A172 (cell line): ENCODE measurements at places on chromosomes 1 and 21. TPM values are rescaled to one million over a fixed set of nuclear protein-coding genes. Genes with fewer than 3 reads are reported as not detected.

GRCh38 chr1:14850563-14850962, 252.1 kb downstream of the KAZN start:
- peak; percentile 14 for DNase-seq

DNA sequence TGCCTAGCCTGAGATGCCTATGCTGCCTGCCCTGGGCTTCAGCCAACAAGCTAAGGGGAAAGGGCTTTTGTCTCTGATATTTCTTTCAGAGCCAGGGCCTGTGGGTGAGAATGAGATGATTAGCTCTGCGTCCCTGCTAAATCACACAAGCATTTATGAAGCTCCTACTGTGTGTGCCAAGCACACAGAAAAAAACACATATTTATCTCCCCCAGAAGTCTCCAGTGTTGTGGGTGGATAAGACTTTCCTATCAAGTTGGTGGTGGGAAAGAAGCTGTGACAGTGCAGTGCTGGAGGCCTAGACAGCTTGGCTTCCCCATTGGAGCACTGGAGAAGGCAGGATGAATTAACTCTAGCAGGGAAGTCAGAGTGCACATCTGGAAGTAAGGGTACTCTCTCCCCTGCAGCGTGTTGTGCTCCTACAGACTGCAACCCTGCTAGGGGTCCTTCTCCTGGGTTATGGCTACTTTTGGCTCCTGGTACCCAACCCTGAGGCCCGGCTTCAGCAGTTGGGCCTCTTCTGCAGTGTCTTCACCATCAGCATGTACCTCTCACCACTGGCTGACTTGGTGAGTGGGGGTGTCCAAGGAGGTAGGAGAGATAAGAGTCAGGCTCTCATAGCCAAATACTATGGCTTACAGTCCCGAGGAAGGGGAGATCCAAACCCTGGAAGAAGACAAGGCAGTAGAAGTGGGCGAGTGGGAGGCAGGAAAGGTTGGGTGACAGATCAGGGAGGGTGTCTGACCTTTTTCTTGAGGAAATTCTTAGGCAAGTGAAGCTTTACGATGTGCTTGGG, 1.7 kb downstream of the SLC50A1 start:
- no peak for DNase-seq

GRCh38 chr1:89203166-89203565, 4.4 kb upstream of the GBP4 start:
- DNase-seq: peak; percentile 4

GJC2 gene
- total RNA-seq: 6.6 and 16.8 TPM in 2 replicates

GRCh38 chr1:92599184-92599583, 112.5 kb upstream of the GFI1 start:
- no peak for DNase-seq

GRCh38 chr1:12109901-12110300, 46.8 kb downstream of the TNFRSF8 start:
- no peak for DNase-seq

DNA sequence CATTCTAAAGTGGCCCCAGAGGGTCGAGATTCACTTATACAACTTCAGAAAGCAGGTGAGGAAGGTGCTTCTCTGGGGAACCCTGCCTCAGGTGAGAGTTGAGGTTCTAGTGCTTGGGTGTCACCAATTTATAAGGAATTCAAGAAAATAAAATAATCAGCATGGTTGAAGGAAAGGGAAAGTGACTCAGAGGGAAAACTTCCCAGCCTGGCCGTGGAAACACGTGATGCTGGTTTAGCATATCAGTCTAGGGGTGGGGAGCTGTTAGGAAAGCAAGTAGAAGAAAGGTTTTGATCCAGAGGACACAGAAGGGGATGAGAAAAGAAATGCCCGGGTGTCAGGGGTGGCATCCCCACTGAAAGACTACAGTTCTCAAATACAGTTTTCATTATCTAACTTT, 37.7 kb upstream of the TMEM125 start:
- DNase-seq: peak; percentile 79

MEGF6 gene
- total RNA-seq: 21.7 and 22.4 TPM in 2 replicates

- no peak for DNase-seq
These were observed 54.4 kb upstream of the ADARB1 start for GRCh38 chr21:45019887-45020537.

DNA sequence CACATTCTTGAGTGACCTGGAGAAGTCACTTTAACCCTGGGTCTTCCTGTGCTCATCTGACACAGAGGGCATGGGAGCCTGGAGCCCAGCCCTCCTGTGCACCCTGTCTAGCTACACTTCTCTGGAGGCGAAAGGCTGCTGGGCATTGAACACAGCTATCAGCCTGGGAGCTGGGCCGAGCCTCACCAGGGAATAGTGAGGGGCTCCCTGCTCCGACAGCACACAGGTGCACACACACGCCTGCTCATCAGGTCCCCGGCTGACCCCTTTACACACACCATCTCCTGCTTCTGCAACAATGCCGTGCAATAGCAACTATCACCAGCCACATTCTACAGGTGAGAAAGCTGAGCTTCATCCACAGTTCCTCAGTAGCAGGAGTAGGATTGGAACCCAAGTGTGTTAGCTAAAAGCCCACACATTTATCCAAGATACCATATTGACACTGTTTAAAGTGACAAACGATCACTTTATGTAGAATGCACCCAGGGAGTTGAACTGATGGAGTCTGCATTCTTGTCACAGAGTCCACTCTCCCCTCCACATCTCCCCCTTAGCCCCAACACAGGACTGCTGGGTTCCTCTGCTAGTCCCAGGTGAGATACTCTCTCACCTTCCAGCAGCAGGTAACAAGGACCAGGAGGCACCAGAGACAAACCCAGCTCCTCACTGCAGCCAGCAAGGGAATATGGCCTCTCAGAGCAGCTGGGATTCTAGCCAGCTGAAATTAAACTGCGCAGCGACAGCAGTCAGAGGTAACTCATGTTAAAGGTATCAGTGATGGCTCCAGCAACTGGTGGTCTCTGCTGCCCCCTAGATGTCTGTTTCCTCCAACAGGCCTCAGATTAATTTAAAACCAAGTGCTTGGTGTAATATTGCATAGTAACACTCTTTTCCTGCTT, 18.3 kb upstream of the CAPN8 start:
- DNase-seq: peak; percentile 77

- no peak for DNase-seq
These were observed 113.1 kb upstream of the GRIK3 start for GRCh38 chr1:37147392-37147831.

SLC22A15 gene
- 1.3 and 4.3 TPM in 2 replicates for total RNA-seq

DNA sequence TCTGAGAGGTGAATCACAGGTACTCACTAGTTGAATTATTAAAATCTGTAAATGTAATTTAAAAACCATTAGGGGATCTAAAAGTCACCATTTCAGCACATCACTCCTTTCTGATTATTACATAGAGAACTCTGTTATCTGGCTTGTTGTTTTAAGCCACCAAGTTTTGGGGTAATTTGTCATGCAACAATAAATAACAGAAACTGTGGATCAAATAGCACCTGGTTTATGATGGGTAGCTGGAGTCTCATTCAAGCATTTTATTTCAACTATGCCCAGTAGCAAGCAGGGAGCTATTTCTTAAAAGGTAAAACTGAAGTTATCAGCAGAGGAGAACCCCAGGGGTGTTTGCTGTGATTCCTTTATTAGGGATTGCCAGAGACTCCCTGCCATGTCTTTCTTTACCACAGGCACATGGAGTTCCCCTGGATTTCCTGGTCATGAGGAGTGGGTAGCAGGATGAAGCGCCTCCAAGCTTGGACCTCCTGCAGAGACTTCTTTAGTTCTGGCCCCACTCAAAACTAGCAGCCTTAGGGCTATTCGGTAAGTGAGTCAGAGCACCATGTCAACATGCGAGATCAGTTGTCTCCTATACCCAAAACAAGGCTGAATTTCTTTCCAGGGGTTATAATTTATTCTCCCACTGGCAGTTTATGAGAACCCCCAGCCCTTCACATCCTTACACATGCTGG, 179.2 kb downstream of the GIPC2 start:
- DNase-seq: no peak

GRCh38 chr1:18256282-18257235, 149.0 kb downstream of the IGSF21 start:
- DNase-seq: peak; percentile 16

RGS4 gene
- 31.3 and 49.7 TPM in 2 replicates for total RNA-seq

DNA sequence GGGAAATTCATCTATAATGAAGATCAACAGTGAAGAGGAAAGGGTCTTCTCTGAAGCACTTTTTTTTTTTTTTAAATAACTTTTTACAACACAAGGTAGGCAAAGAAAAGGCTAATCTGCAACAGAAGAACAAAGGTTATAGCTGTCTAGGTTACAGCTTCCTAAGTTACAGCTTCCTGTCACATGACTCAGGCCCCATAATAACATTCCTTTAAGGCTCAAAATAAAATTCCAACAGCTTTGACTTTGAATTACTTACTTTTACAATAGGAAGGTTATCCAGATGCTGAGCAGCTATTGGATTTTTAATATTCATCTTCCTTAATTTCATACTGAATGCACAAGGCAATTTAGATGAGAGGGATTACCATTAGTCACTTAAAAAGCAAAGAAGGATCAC, 40.4 kb upstream of the TMEM61 start:
- DNase-seq: peak; percentile 46

GRCh38 chr1:197857477-197857876, 45.0 kb upstream of the C1orf53 start:
- DNase-seq: no peak

- peak; percentile 72 for DNase-seq
These were observed 51.2 kb upstream of the RGS7 start for GRCh38 chr1:241408170-241408569.

RHD gene
- total RNA-seq: not detected in 2 replicates

- peak; percentile 19 for DNase-seq
These were observed 56.2 kb upstream of the SLC16A1 start for GRCh38 chr1:113012149-113012548.

DNA sequence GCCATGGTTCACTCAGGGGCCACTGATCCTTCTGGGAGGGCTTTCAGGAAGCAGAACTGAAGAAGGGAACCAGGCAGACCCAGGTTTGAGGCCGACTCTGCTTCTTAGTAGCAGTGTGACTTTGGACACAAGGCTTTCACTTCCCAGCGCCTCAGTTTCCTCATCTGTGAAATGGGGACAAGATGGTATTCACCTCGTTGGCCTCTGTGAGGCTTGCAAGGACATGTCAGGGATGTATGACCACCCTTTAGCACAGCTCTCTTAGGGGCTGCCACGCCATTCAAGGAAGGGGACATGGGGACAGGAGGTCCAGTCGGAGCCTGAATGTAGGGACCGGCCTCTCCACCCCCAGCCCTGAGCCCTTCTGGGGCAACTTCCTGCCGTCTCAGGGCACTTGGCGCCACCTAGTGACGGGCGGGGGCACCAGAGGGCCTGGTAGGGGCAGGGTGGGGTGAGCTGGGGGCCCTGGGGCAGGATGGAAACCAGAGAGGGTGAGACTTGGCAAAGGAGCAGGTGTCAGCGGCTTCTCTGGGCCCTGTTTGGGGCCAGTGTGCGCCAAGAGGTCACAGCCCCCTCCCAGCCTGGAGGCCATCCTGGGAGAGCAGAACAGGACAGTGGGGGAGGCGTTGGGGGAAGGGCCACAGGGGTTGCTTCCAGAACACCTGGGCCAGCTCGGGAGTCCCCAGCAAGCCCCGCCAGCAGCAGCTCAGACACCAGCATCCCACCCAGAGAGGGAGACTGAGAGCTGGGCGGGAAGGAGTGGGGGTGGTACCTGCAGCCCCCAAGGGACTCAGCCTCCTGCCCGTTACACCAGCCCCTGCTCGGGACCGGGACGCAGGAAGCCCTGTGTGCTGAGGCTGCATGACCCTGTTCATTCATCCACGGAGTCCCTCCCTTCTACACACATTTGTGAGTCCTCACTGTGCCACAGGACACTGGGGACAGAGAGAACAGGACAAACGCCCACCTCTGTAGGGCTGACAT, 102.5 kb upstream of the TARDBP start:
- DNase-seq: peak; percentile 10

DNA sequence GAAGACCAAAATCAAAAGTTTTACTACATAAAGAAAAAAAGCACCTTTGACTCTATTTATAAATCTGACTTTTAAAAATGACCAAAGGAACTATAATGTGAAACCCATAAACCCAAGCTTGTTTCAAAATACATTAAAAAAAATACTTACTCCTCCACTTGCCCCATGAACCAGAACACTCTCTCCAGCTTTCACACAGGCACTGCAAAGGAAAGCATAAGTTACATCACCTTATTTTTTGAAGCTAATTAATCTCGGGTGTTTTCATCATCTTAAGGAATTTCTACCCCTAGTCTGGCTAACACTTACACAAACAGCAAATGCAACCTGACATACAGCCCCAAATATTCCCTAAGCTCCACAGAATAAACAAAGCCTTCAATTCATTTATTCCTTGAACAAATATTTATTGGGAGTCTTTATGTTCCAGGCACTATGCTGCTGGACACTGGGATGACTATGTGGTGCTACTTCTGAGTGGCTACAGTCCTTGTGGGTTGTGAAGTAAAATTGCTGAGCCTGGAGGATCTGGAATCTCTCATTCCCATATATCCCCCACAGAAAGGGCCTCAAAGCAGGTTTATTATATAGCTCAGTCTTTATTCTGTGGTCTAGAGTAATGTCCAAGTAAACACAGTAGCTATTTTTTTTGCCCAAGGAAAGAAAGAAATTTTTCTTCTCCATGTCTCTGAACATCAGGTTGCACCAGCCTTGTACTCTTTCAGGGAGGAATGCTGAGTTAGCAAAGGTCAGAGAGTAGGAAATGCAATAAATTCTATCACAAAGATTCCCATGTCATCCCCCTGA, 18.2 kb downstream of the CRYZ start:
- no peak for DNase-seq

LAPTM5 gene
- 0.12 TPM in 1 of 2 replicates, not detected in the other for total RNA-seq

GRCh38 chr1:119000371-119001180, 12.4 kb upstream of the TBX15 start:
- no peak for DNase-seq

- no peak for DNase-seq
These were observed 83.4 kb upstream of the PLPPR4 start for GRCh38 chr1:99180915-99181314.

SPRR2F gene
- not detected in 2 replicates for total RNA-seq

GRCh38 chr1:66739401-66740157, 12.7 kb upstream of the DYNLT5 start:
- no peak for DNase-seq

DNA sequence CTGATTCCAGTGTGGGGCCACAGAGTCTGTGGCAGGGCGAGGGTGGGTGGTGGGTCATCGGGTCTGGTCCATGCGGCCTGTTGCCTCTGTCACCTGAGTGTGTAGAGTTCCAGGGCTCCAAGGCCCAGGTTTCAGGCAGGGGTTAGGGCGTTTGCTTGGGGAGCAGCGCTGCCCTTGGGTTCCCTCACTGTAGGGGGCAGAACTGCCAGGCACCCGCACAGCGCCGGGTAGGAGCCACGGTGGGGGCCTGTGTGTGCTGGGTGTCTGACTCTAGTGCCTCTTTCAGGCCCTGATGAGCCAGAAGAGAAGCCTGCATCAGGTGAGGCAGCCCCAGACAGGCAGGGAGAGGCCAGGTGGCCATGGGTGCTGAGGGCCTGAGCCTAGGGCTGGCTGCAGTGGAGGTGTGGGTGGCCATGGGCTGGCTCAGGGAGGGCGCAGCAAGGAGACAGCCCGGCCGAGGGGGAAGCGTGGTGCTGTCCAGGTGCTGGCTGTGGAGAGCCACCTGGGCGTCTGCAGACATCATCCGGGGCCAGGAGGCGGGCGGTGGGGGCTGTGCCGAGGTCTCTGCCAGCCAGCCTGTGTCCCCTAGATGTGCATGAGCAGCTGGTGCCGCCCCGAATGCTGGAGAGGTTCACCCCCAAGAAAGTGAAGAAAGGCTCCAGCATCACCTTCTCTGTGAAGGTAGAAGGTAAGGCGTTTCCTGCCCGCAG, 72.3 kb downstream of the TRIM11 start:
- no peak for DNase-seq

- DNase-seq: no peak
These were observed 35.9 kb downstream of the C1orf87 start for GRCh38 chr1:60037669-60038068.

- peak; percentile 8 for DNase-seq
These were observed 134.0 kb upstream of the LYPLAL1 start for GRCh38 chr1:219039682-219040154.

CFAP141 gene
- not detected in 2 replicates for total RNA-seq

GRCh38 chr21:35249636-35250035, 200.5 kb upstream of the RUNX1 start:
- no peak for DNase-seq
